ENCODE measurements at places on chromosomes 2 and 18. TPM values are rescaled to one million over a fixed set of nuclear protein-coding genes. Genes with fewer than 3 reads are reported as not detected.

Gene HOXD8
- total RNA-seq, result 7.8 TPM

Gene DNAH6
- under 0.01 TPM for total RNA-seq

Gene SIX3
- total RNA-seq, result not detected

Gene MYO1B
- 61.7 TPM for total RNA-seq

Gene CABYR
- total RNA-seq, result 2.9 TPM
